Epithelial cell of esophagus (primary cell): ENCODE measurements at places on chromosomes 2 and 18.
A peak's percentile ranks its signal among the peaks of the same experiment; 100 is the strongest.

- no peak for DNase-seq
Measured at GRCh38 chr2:112648081-112648480, 2.3 kb downstream of the SLC20A1 start.

- DNase-seq: no peak
Measured at GRCh38 chr18:10064267-10064666, 150.5 kb downstream of the VAPA start.

- peak; percentile 45 for DNase-seq
Measured at GRCh38 chr2:70143314-70144150, 47.3 kb downstream of the C2orf42 start.

- DNase-seq: peak; percentile 89
Measured at GRCh38 chr2:238433941-238434845, 7.5 kb downstream of the ASB1 start.

GRCh38 chr18:54957996-54958395, 1.3 kb downstream of the CCDC68 start:
- peak; percentile 44 for DNase-seq

DNA sequence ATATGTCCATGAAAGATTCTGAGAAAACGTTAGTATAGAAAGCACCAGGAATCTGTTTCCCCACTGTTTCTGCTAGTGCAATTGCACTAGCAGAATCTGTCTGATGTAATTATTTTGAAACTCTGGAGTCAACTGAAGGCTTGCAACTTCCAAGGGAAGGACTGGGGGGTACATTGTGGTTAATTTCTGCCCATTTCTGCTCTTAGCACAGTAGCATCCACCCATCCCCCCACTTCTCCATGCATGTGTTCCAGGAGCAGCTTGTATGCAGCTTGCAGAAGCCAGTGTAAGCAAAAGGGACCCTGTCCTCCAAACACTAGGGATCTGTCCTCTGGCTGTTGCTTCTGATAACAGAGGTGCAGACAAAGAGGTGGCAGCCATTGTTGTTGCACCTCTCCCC, 74.4 kb downstream of the CRACDL start:
- DNase-seq: no peak

GRCh38 chr18:12630136-12630535, 27.8 kb downstream of the SPIRE1 start:
- peak; percentile 59 for DNase-seq

DNA sequence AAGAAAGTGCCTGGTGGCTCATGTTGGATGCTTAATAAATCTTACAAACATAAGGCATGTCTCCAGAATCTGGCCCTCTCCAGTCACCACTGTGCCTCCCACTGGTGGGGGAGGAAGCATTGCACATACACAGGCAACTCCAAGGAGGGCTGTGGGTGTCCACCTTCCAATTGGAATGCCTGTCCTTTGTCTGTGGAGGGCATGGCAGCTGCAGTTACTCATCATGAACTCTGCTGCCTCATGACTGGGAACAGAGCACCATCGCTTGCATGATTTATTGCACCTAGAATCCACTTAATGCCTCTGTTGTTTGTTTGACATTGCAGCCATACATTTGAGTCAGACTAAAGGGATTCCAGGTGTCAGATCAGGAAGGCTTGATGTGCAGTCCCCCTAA, 278.9 kb downstream of the PRKCE start:
- peak; percentile 22 for DNase-seq

DNA sequence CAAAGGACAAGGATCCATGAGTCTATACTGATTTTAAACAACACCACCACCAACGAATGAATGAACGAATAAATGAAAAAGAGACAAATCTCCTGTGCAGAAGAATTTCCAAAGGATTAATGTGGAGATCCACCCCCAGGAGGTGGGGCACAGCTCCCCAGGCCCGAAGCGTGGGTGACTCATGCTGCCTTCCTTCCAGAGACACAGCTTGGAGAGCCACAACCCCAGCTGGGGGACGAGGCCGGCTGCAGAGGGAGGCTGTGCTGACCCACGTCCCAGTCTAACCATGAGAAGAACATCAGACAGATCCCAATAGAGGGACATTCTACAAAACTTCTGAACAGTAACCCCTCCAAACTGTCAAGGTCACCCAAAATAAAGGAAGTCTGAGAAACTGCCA, 557.3 kb upstream of the SALL3 start:
- DNase-seq: no peak

- no peak for DNase-seq
Measured at GRCh38 chr2:24779116-24779515, 14.1 kb downstream of the PTRHD1 start.

DNA sequence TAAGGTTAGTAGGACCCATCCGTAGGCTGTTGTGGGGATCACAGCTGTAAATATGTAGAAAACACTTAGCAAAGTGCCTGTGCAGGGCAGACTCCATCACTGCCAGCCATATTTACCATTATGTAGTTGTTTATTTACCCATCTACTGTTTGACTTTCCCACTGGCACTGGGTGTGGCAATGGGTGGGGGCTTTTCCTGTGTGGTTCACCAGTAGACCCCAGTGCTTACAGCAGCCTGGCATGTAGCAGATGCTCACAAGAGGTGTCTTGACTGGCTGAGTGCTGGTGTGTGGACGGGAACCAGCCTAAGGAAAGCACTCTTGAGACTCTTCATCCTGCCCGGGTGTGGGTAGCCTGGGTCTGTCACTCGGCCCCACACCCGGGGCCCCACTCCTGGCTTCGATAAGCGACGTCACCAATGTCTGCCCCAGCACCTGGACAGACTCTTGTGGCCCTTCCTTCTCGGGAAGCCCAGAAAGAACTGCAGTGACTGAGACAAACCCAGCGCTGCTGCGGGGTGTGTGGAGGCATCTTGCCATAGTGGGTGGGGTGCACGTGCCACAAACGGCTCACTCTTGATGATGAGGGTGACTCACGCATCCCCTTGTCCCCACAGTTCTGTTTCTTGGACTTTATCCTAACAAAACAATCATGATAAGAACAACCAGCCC, 78.3 kb downstream of the HDAC4 start:
- no peak for DNase-seq

GRCh38 chr18:67517444-67517765, 885 bp upstream of the DSEL start:
- no peak for DNase-seq

GRCh38 chr2:71156573-71156972, 26.1 kb downstream of the MPHOSPH10 start:
- peak; percentile 16 for DNase-seq

DNA sequence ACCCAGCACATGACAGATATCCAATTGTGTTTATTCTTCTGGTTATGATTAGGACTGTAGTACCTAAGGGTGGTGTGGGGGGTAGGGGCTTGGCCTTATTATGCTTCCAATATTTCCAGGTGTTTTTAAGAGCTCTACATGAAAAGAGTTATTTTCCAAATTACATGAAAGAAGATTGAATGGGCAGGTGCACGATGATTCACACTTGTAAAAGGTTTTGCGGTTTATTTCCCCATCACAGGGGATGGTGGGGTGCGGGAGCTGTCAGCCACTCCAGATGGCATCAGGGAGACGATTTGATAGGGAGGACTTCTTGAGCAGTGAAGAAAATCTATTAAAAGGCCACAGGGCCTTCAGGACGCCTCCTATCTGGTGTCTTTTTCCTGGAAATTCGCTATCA, 15.1 kb upstream of the CCBE1 start:
- DNase-seq: no peak

DNA sequence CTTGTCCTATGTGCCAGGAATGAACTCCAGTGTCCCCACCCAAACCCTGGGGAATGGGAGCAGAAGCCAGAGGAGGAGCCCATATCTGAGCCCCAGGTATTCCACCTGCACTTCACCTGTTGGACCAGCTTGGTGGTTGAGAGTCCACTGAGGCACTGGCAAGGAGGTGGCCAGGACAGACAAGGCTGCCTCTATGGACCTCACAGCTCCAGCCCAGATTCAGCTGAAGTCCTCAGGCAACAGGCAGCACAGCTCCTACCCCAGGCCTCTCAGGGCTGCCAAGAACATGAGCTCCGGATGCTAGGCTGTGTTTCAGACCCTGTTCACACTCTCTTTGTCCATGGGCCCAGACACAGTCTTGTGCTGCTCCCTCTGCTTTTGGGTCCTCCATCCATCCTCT, 2.9 kb upstream of the IL1F10 start:
- no peak for DNase-seq

GRCh38 chr2:26245810-26246209, 1.1 kb downstream of the HADHB start:
- DNase-seq: peak; percentile 20

DNA sequence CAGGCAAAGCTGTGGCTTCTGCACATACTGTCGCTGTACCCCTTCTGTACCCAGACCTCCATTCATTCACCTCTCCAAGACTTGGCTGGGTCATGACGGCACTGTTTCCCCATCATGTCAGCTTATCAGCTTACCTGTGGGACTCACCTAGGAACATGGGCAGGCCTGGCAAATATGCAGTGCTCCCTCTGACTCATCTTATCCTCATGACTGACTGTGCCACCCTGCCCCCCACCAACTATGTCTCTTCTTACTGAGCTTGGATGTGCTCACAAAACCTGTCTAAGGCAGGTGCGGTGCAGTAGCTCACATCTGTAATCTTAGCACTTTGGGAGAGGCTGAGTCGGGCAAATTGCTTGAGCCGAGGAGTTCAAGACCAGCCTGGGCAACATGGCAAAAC, 152.4 kb downstream of the MGAT5 start:
- peak; percentile 97 for DNase-seq

DNA sequence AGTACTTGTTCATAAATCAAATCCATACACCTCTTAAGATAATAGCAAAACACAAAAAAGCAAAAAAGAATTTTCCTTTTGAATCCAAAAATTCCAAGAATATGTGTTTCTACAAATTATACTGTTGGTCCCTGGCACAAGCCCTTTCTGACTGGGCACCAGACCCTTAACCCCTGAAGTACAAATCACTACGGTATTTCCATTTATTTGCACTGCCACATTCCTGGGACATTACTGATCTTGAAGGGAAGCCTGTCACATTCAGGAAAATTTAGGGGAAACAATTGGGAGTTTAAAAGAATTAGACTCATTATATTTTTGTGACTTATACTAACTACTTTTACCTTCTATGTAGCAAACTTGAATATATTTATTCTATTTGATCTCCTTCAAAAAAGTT, 98.8 kb downstream of the ZNF521 start:
- no peak for DNase-seq

- no peak for DNase-seq
Measured at GRCh38 chr2:120979398-120979797, 243.7 kb downstream of the GLI2 start.

- DNase-seq: no peak
Measured at GRCh38 chr18:79010802-79011201, 31.2 kb downstream of the SALL3 start.

DNA sequence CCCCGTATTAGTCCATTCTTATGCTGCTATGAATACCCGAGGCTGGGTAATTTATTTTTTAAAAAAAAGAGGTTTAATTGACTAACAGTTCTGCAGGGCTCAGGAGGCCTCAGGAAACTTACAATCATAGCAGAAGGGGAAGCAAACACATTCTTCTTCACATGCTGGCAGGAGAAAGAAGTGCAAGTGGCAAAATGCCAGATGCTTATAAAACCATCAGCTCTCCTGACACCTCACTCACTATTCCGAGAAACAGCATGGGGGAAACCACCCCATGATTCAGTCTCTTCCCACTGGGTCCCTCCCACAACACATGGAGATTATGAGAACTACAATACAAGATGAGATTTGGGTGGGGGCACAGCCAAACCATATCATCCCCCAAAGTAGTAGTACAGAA, 2148.5 kb upstream of the PIK3C3 start:
- peak; percentile 52 for DNase-seq

GRCh38 chr2:17271416-17271815, 246.8 kb downstream of the RAD51AP2 start:
- DNase-seq: no peak

- DNase-seq: no peak
Measured at GRCh38 chr2:36336321-36336720, 19.3 kb upstream of the CRIM1 start.

DNA sequence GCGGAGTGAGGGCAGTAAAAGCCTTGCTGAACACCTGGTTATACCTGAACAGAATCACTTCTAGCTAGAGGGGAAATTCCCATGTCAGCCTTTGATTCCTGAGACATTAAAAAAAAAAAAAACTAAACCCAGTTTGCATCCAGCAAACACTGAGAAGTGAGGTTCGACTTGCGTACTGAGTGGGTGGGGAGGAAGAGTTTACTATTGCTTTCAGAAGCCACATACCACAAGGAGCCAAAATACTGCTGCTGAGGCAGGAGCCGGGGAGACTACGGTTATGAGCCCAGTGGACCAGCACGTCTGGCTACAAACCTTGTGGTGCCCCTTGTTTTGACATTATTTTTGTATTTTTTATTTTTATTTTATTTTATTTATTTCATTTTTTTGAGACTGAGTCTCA, 2.7 kb downstream of the COLEC11 start:
- no peak for DNase-seq

- no peak for DNase-seq
Measured at GRCh38 chr18:11883153-11883552, 25.0 kb downstream of the MPPE1 start.
